A549 treated with RU486 at 1 μM for 4 hours (cell line): ENCODE measurements at places on chromosomes 12 and 14. TPM values are rescaled to one million over a fixed set of nuclear protein-coding genes. Genes with fewer than 3 reads are reported as not detected.

GPR162 gene
- 0.22 to 1.1 TPM (median 0.49 TPM) in 5 replicates for total RNA-seq

ADAM21 gene
- 0.07 TPM in 1 of 5 replicates, not detected in the others for total RNA-seq

ARHGDIB gene
- total RNA-seq: 1.0 to 1.9 TPM (median 1.4 TPM) in 5 replicates

RND1 gene
- 14.4 to 21.8 TPM (median 15.8 TPM) in 5 replicates for total RNA-seq

CCDC197 gene
- total RNA-seq: not detected in 5 replicates

ST8SIA1 gene
- total RNA-seq: 0.16 TPM in 1 of 5 replicates, not detected in the others

COCH gene
- 21.2 to 27.3 TPM (median 26.0 TPM) in 5 replicates for total RNA-seq

WSB2 gene
- 71.8 to 81.1 TPM (median 75.6 TPM) in 5 replicates for total RNA-seq

SPTB gene
- total RNA-seq: 0.65 to 1.1 TPM (median 0.96 TPM) in 5 replicates

CIROP gene
- not detected in 5 replicates for total RNA-seq

OTX2 gene
- total RNA-seq: not detected in 5 replicates

ELK3 gene
- total RNA-seq: 39.6 to 62.0 TPM (median 58.0 TPM) in 5 replicates

OR8S1 gene
- not detected in 5 replicates for total RNA-seq

VEZT gene
- 47.8 to 76.4 TPM (median 63.6 TPM) in 5 replicates for total RNA-seq

KRT75 gene
- 0.11 to 0.35 TPM (median 0.24 TPM) in 5 replicates for total RNA-seq

TMED10 gene
- total RNA-seq: 253 to 294 TPM (median 266 TPM) in 5 replicates

DHRS7 gene
- total RNA-seq: 74.7 to 87.5 TPM (median 80.8 TPM) in 5 replicates

IL31 gene
- total RNA-seq: not detected in 5 replicates

NR4A1 gene
- 28.1 to 48.1 TPM (median 36.7 TPM) in 5 replicates for total RNA-seq

GABARAPL1 gene
- 31.2 to 48.6 TPM (median 43.5 TPM) in 5 replicates for total RNA-seq

GAS2L3 gene
- 3.7 to 10.3 TPM (median 9.8 TPM) in 5 replicates for total RNA-seq

TXNDC16 gene
- 0.21 to 1.5 TPM (median 1.2 TPM) in 5 replicates for total RNA-seq

TMTC2 gene
- 0.77 to 1.2 TPM (median 0.83 TPM) in 5 replicates for total RNA-seq

KRT3 gene
- total RNA-seq: 0.05 to 0.08 TPM (median 0.07 TPM) in 3 of 5 replicates, not detected in the others

SYCP3 gene
- total RNA-seq: 0.13 TPM in 1 of 5 replicates, not detected in the others

TSHR gene
- total RNA-seq: not detected in 5 replicates

MIP gene
- total RNA-seq: not detected in 5 replicates

BCL11B gene
- 0.16 to 0.30 TPM (median 0.30 TPM) in 5 replicates for total RNA-seq

SYNDIG1L gene
- total RNA-seq: not detected in 5 replicates

LALBA gene
- not detected in 5 replicates for total RNA-seq

PTGER2 gene
- total RNA-seq: 1.2 to 2.2 TPM (median 1.8 TPM) in 5 replicates

NELL2 gene
- 0.46 TPM in 1 of 5 replicates, not detected in the others for total RNA-seq

RNASE3 gene
- not detected in 5 replicates for total RNA-seq

IL22 gene
- not detected in 5 replicates for total RNA-seq

FOXA1 gene
- 6.8 to 12.4 TPM (median 10.6 TPM) in 5 replicates for total RNA-seq

WDHD1 gene
- total RNA-seq: 7.7 to 13.5 TPM (median 12.8 TPM) in 5 replicates

VWF gene
- 0.06 to 0.42 TPM (median 0.15 TPM) in 5 replicates for total RNA-seq

HOXC9 gene
- total RNA-seq: 11.4 to 14.1 TPM (median 13.1 TPM) in 5 replicates

AGAP2 gene
- 0.10 to 0.16 TPM (median 0.13 TPM) in 5 replicates for total RNA-seq

MYO1H gene
- total RNA-seq: not detected in 5 replicates

FBXO33 gene
- 5.3 to 10.0 TPM (median 8.5 TPM) in 5 replicates for total RNA-seq

NEUROD4 gene
- total RNA-seq: not detected in 5 replicates

SP1 gene
- total RNA-seq: 16.0 to 26.2 TPM (median 24.0 TPM) in 5 replicates

LHX5 gene
- 0.03 TPM in 1 of 5 replicates, not detected in the others for total RNA-seq

OTUB2 gene
- 3.7 to 6.8 TPM (median 4.3 TPM) in 5 replicates for total RNA-seq

RNASE7 gene
- not detected in 5 replicates for total RNA-seq

ACSM4 gene
- total RNA-seq: not detected in 5 replicates

AICDA gene
- 0.08 to 0.17 TPM (median 0.09 TPM) in 3 of 5 replicates, not detected in the others for total RNA-seq

TUNAR gene
- not detected in 5 replicates for total RNA-seq

IAPP gene
- not detected in 5 replicates for total RNA-seq

VPS33A gene
- 17.5 to 20.6 TPM (median 19.6 TPM) in 5 replicates for total RNA-seq

TAS2R30 gene
- total RNA-seq: not detected in 5 replicates

NRIP2 gene
- total RNA-seq: not detected in 5 replicates
